CD8-positive, alpha-beta memory T cell (primary cell): ENCODE measurements at places on chromosomes 16 and 17.

GRCh38 chr17:29909236-29910003 lies 20.6 kb downstream of the SSH2 start:
- DNase-seq, result no peak

- no peak for DNase-seq
Observed at GRCh38 chr17:57561072-57561861, 183.8 kb downstream of the CCDC182 start.

GRCh38 chr16:31167315-31167714 lies 12.6 kb upstream of the FUS start:
- DNase-seq, result no peak

- DNase-seq, result peak; percentile 68
Observed at GRCh38 chr16:23847948-23848347, 12.2 kb downstream of the PRKCB start.

DNA sequence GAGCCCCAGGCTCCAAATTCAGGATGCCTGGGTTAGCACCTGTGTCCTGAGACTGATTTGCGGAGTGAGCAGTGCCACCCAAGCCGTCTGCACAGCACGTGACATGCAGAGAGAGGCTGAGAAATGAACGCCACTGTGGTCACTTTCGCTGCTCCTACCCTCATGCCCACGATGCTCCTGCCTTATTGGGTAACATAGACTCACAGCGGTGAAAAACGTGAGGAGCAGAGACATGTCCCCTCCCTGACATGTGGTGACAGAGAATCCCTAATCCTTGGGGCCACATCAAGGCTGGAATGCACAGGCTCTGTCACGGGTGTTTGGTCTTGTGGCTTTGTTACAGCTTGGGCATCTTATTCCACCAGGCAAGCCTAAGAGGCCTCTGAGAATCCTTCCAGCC lies 52.1 kb upstream of the CACNG5 start:
- no peak for DNase-seq

DNA sequence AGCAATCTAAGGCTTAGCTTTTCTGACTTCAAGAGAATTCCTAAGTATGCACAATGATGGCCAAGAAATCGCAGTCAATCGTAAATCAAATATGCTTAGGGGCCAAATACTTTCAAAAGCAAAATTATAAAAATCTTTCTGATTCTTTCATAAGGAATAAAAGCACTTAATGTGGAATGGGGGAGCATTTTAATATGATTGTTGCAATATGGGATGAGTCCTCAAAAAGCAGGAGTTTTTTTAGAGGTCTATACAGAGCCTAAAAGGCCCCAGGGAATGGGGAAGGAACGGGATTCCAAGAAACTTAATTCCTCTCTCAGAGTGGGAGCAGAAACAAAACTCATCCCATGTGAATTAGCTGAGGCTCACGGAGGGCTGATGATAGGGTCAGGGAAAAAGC lies 14.7 kb upstream of the SLC39A11 start:
- no peak for DNase-seq

GRCh38 chr17:30229012-30229411 lies 6.5 kb downstream of the SLC6A4 start:
- no peak for DNase-seq

- no peak for DNase-seq
Observed at GRCh38 chr16:65782611-65783600, 583.6 kb upstream of the CDH5 start.

DNA sequence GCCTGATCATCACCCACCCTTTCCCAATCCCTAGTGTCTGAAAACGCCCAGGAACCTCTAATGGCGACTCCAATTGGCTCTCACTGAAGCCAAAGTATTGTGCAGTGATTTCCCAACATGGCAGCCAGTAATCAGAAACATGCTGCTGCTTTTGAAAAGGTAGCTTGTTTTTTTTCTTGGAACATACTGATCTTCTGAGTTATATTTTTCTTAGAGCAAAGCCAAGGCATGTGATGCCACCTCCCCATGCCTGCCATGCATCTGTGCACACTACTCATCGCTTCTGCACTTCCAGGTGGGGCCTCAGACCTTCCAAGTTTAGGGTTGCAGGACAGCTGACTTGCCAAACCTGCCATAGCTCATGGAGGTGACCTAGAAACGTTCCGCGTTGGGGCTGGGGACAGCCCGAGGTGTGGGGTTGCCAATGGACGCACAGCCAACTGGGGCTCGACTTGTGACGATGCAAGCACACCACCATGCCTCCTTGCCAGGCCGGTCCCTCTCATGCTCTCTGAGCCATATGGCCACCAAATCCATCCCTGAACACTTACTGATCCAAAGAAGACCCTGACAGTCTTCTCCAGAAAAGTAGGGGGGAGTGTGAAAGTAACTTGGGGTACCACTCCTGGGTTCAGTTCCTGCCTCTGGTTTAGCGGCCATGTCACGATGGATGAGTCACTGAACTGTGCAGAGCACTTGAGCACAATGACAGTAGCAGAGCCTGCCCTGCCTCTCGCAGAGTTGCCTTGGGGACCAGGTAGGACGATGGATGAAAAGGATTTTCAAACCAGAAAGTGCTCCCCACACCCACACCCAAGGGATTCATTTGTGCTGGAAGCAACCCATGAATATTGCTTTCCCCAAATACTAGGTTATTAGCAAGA lies 155.7 kb downstream of the CCDC182 start:
- DNase-seq, result no peak

GRCh38 chr16:50457423-50457822 lies 88.6 kb upstream of the BRD7 start:
- no peak for DNase-seq

DNA sequence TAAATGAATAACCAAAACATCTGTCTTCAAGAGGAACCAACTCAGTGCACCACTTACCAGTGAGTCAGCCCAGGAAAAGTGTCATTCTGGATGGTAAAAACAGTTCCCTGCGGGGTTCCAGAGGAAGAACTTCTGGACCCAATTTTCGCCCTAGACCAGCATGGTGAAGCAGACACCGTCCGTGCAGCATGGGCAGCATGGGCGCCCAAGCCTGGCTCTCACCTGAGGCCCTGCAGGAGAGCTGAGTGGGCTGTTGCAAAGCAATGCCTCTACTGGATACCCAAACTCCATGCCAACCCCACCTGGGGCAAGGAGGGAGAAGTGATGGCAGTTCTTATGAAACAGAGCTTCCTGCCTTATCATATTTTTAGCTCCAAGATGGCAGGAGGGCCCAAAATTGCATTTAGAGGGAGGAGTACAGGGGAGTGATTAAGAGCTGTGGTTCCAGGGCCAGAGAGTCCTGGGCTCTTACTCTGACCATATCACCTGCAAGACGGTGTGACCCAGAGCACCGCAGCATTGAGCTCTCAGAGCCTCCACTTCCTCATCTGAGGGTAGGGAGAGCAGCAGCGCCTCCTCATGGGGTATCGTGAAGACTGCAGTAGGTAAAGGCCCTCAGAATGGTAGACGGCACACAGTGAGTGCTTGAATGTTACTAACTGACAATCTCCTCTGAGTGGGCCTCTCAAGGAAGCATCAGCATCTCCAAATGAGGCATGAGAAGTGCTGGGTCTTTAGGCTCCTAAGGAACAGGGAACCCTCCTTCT lies 16.6 kb upstream of the INPP5K start:
- DNase-seq, result peak; percentile 45

GRCh38 chr16:8511464-8511863 lies 78.8 kb downstream of the TMEM114 start:
- no peak for DNase-seq

DNA sequence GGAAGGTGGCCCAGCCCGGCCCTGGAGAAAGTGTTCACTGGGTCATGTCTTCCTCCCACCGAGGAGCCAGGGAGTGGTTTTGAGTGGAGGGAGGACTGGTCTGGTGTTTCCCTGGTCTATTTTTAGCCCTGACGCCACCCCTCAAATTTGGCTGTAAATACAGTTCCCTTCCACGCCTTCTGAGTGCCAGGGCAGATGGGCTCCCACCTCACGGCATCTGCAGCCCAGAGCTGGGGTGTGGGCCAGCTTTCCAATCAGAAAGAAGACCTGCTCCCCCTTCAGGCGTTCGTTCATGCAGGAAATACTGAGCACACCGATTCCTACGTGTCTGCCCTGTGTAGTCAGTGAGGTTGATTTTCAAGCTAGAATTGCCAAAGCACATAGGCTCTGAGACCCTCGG lies 53.7 kb downstream of the SNX20 start:
- DNase-seq, result no peak

- no peak for DNase-seq
Observed at GRCh38 chr17:2483084-2483483, 28.6 kb downstream of the METTL16 start.

GRCh38 chr17:73474370-73474988 lies 162.7 kb upstream of the CDC42EP4 start:
- no peak for DNase-seq

GRCh38 chr16:67027046-67027445 lies 1.9 kb upstream of the CBFB start:
- no peak for DNase-seq

- DNase-seq, result no peak
Observed at GRCh38 chr17:70251706-70252105, 82.4 kb downstream of the KCNJ2 start.

GRCh38 chr17:973053-973452 lies 6.5 kb downstream of the NXN start:
- no peak for DNase-seq

DNA sequence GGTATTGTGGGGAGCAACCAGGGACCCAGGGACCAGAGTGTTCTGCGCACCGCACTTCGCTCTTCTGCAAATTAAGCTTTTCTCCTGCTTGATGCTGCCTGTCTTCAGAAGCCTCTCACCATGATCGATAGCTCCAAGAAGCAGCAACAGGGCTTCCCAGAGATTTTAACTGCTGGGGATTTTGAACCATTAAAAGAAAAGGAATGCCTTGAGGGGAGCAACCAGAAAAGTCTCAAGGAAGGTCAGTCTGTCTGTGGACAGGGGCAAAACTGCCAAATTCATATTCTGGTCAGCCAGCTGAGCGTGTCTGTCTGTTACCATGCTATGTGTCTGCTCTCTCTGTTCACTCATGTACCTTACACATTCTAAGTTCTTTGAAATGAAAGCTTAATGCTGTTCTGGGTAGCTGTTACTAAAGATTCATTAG lies 115.7 kb downstream of the MRTFB start:
- no peak for DNase-seq

DNA sequence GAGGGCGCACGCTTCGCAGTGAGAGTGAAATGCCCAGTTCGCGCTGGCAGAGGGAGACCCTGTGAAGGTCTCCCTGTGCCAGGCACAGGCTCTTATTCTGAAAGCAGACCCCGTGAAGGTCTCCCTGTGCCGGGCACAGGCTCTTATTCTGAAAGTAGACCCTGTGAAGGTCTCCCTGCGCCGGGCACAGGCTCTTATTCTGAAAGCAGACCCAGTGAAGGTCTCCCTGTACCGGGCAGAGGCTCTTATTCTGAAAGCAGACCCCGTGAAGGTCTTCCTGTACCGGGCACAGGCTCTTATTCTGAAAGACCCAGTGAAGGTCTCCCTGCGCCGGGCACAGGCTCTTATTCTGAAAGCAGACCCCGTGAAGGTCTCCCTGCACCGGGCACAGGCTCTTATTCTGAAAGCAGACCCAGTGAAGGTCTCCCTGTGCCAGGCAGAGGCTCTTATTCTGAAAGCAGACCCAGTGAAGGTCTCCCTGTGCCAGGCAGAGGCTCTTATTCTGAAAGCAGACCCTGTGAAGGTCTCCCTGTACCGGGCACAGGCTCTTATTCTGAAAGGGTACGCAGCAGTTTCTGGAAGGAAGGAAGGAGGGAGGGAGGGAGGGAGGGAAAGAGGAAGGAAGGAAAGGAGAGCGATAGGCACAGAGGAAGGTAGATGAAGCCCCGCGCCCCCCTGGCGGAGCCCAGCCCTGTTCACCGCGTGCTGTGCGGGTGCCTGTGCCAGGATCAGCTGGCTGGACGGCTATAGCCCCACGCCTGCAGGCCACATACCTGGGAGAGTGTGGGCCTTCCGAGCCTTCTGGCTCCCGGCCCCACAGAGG lies 55.3 kb downstream of the WDR45B start:
- peak; percentile 80 for DNase-seq

DNA sequence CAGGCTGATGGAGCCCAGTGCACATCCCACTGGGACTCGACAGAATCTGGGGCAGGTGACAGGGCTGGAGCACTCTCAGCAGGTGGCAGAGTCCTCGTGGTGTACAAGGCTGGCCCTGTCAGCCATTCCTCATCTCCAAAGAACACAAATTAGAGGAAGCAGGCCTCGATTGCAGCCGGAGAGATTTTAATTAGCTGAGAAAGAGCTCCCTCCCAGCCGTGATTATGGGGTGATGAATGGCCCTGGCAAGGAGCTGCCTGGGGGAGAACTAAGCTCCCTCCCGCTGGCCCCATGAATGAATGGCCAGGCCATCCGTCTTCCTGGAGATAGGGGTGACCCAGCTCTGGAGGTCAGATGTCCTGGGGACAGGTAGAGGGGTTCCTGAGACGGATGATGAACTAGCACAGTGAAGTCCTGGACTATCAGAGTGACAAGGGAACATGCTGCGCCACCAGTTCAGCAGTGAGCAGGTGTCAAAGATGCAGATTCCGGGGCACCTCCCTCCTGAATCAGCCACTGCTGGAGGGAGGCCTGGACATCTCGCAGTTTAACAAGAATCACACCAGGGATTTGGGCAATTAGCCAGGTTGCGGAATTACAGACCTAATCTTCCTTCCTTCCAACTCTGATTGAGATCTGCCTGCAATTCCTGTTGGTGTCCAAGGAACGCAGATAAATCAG lies 35.5 kb downstream of the PIMREG start:
- DNase-seq, result no peak

DNA sequence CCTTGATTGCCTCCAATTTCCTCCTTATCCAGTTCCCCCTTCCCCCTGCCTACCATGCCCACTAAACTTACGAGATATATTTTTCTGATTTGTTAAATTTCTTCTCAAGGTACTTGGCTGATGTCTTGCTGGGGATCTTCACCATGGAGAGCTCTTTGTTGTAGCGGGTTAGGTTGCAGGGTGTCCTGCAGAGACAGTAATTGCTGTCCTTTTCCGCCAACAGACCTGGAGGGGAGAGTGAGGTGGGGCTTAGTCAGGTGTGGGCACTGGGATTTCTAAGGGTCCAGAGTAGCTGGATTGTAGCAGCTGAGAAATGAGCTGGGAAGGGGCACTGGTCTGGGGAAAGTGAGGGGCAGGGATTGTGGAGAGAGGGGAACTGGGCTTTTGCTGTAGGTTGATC lies 32.1 kb downstream of the SPACA3 start:
- DNase-seq, result no peak

GRCh38 chr17:29645515-29646051 lies 22.9 kb upstream of the CORO6 start:
- no peak for DNase-seq

GRCh38 chr16:48556913-48557351 lies 53.0 kb downstream of the N4BP1 start:
- DNase-seq, result no peak

GRCh38 chr16:74073456-74073855 lies 223.2 kb upstream of the PSMD7 start:
- DNase-seq, result no peak

DNA sequence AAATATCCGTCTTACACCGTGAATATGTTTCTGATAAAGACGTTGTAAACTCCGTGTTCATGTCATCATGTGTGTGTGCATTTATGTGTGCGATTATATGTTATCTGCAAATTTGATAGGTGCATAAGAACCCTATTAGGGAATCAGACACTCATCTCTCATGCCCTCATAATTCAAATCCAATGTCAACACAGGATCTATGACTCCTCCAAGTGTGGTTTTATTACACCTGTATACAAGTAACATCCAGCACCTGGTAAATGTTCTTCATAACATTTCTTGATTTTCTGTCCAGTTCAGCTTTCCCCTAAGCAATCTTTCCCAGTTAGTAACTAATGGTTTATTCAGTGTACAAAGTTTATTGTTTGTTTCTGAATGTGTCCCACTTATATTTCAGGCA lies 681.9 kb downstream of the CDH11 start:
- no peak for DNase-seq
